ENCODE measurements at places on chromosomes 16 and 17. TPM values are rescaled to one million over a fixed set of nuclear protein-coding genes. Genes with fewer than 3 reads are reported as not detected.

The CD300LG gene
- not detected for total RNA-seq

The SLC13A2 gene
- not detected for total RNA-seq

The CD300LF gene
- not detected for total RNA-seq

The ENKD1 gene
- 8.0 TPM for total RNA-seq

The GRAPL gene
- total RNA-seq: 16.3 TPM
